ENCODE measurements at places on chromosomes 5 and 9. TPM values are rescaled to one million over a fixed set of nuclear protein-coding genes. Genes with fewer than 3 reads are reported as not detected.

DNA sequence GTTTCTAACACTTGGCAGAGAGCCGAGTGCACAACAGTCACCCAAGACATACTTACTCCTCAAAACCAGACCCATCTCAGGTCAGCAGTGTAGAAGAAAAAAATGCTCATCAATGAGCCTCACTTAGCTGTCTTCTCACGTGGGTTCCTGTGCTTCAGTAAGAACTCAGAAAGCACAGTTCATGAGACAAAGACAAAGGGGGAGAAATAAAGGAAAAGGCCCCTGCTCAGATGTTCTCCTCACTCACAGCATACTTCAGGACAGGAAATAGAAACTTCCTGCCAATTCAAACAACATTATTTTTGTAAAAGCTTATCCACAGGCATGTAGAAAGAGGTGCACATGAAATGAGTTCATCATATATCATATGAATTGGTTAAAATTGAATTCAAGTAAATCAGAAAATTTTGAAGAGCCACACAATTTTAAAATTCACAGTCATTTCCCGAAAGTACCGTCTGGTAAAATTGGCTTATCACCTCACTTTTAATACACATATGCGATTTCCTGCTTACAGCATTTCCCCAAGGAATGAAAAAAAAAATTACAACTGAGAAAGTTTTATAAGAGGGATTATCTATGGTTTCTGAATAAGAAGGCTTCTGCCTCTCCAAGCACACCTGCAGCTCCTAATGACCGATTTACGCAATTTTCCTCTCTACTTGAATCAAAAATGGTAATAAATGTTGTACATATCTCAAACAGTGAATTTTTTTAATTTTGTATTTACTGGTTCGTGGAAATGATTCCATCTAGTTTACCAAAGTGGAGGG lies 328.3 kb downstream of the TMEM167A start:
- peaks cover 6% of the 10 kb centered on the region for H3K27me3 ChIP-seq
- H3K27ac ChIP-seq = no peak overlapping the region
- no peaks in the 10 kb centered on the region for H3K4me1 ChIP-seq
- no peak for DNase-seq
- no peaks in the 10 kb centered on the region for H3K36me3 ChIP-seq
- H3K4me3 ChIP-seq = no peak overlapping the region

- peaks cover 26% of the 10 kb centered on the region for H3K4me1 ChIP-seq
- no peaks in the 10 kb centered on the region for H3K36me3 ChIP-seq
- no peak for DNase-seq
Observed at GRCh38 chr5:158884827-158885518, 214.7 kb downstream of the EBF1 start.

GRCh38 chr5:81906086-81906485 lies 65.7 kb upstream of the ATG10 start:
- no peaks in the 10 kb centered on the region for H3K27me3 ChIP-seq
- no peak for DNase-seq
- H3K4me3 ChIP-seq = no peak overlapping the region
- H3K27ac ChIP-seq = no peak overlapping the region

- H3K4me1 ChIP-seq = peaks cover 27% of the 10 kb centered on the region
- no peak overlapping the region for H3K4me3 ChIP-seq
- DNase-seq = no peak
- H3K36me3 ChIP-seq = no peaks in the 10 kb centered on the region
- no peaks in the 10 kb centered on the region for H3K27me3 ChIP-seq
- H3K27ac ChIP-seq = no peak overlapping the region
Observed at GRCh38 chr9:131982671-131983239, 96.9 kb downstream of the MED27 start.

DNA sequence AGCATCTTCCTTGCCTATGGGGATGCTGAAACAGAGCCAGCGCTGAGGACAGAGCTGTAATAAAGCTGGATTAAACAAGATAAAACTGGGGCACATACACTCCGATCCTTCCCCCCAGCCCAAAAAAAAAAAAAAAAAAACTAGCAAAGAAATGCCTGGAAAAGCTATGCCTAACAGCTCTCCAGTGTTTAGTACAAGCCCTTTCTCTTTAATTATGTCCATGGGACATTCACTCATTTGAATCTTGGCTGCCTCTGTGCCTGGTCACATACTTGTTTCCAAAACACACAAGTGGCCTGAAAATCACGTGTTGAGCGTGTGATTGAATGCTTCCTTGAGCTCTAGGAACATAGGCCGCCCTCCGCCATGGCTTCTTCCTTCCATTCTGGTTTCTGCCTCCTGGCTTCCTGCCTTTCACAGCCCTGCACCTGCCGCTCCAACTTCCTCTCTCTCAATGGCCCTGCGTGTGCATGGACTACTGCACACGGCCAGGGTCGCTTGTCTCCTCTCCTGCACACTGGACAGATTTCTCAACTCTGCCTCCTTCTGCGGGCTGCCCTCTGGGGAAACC lies 111.0 kb upstream of the RETREG1 start:
- H3K4me3 ChIP-seq = no peak overlapping the region
- peaks cover 19% of the 10 kb centered on the region for H3K4me1 ChIP-seq
- peaks cover 28% of the 10 kb centered on the region for H3K36me3 ChIP-seq

- peaks cover 15% of the 10 kb centered on the region for H3K4me1 ChIP-seq
- no peak for DNase-seq
- H3K4me3 ChIP-seq = no peak overlapping the region
Observed at GRCh38 chr5:39543335-39543734, 118.6 kb upstream of the DAB2 start.

The ALDH1B1 gene
- total RNA-seq = 13.3 TPM

The HCN1 gene
- 2.5 TPM for total RNA-seq

The OR1Q1 gene
- not detected for total RNA-seq
